ENCODE measurements at places on chromosomes 2 and 18. TPM values are rescaled to one million over a fixed set of nuclear protein-coding genes. Genes with fewer than 3 reads are reported as not detected.

DNA sequence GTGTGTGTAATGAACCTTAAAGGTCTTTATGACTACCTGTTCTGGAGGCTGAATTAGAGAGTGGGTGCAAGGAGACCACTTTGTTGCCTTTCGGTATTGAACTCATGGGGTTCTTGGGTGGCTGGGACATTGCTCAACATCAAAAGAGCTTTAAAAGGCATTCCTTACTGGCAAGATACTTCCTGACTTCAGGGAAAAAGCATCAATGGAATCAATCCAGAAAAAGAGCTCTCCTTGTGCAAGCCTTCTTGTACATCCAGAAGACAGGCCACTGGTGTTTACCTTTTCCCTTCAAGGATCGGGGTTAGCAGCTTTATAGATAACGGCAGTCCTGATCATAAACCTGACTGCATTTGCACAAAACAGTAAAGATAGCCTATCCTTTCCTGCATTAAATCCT lies 9.5 kb downstream of the PNO1 start:
- no peaks in the 10 kb centered on the region for H3K27me3 ChIP-seq
- no peak overlapping the region for H3K27ac ChIP-seq
- DNase-seq = no peak
- no peak overlapping the region for H3K4me3 ChIP-seq
- H3K36me3 ChIP-seq = peaks cover 18% of the 10 kb centered on the region

TNS1 gene
- 1.1 TPM for total RNA-seq

DSEL gene
- 0.24 TPM for total RNA-seq

GRCh38 chr18:76678248-76678647 lies 144.1 kb upstream of the ZNF236 start:
- no peaks in the 10 kb centered on the region for H3K27me3 ChIP-seq
- no peak for DNase-seq
- H3K4me3 ChIP-seq = no peak overlapping the region
- H3K27ac ChIP-seq = no peak overlapping the region
- no peaks in the 10 kb centered on the region for H3K4me1 ChIP-seq

QPCT gene
- total RNA-seq = 4.2 TPM

CBLN2 gene
- total RNA-seq = not detected

DNA sequence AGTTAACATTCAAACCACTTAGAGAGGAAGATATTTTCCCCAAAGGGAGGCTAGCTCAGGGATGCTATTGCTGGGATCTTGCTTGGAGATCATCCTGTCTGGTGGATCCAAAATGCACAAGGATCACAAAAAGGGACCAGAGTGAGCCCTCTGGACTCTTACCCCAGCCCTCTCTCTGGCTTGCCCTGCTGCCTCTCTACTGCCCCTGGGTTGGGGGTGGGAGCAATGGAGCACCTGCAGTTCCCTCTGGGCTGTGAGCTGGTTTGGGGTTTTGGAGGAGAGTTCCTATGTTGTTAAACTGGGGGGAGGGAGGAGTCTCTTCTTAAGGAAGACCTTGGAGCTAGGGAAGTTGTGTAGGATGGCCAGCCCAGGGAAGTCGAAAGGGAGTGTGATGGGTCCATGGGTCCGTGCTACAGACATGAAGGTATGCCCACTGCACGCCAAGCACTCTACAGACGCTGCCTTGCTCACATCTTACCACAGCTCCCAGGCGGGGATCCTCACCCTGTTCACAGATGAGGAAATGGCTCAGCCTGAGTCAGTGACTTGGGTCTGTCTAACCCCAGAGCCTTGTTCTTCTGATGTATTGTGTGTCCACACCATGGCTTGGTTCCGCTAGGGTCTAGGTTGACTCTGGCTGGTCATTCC lies 3.8 kb downstream of the LBH start:
- DNase-seq = peak; percentile 76
- H3K27me3 ChIP-seq = no peaks in the 10 kb centered on the region
- peaks cover 72% of the 10 kb centered on the region for H3K4me1 ChIP-seq
- peaks cover 36% of the 10 kb centered on the region for H3K36me3 ChIP-seq
- peak overlapping the region; percentile 88 for H3K4me3 ChIP-seq

DNA sequence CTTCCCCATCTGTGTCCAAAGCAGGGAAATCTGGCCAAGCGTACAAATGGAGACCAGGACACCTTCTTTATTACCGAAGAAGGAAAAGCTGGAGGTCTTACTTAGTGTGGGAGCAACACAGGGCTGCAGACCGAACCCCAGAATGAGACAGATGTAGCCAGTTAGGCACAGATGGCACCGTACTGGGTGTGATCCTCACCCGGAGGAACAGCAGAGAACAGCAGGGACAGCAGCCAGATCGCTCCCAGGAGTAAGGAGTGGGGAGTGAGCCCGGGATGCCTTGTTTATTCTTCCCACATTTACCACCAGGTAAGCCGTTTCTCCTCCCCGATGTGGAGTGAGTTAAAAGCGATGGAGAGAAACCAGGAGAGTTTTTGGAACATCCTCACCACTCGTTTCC lies 150.7 kb upstream of the SPRED2 start:
- H3K36me3 ChIP-seq = no peaks in the 10 kb centered on the region
- no peaks in the 10 kb centered on the region for H3K4me1 ChIP-seq
- H3K27ac ChIP-seq = no peak overlapping the region
- H3K4me3 ChIP-seq = no peak overlapping the region

- H3K36me3 ChIP-seq = no peaks in the 10 kb centered on the region
- no peaks in the 10 kb centered on the region for H3K4me1 ChIP-seq
- H3K4me3 ChIP-seq = no peak overlapping the region
- no peaks in the 10 kb centered on the region for H3K27me3 ChIP-seq
- no peak for DNase-seq
Measured at GRCh38 chr2:104766683-104767082, 87.2 kb upstream of the POU3F3 start.

DNAH7 gene
- not detected for total RNA-seq

GRCh38 chr2:175010848-175011254 lies 5.7 kb upstream of the CHN1 start:
- peaks cover 12% of the 10 kb centered on the region for H3K27me3 ChIP-seq
- no peak overlapping the region for H3K27ac ChIP-seq
- no peaks in the 10 kb centered on the region for H3K4me1 ChIP-seq
- no peak overlapping the region for H3K4me3 ChIP-seq
- H3K36me3 ChIP-seq = no peaks in the 10 kb centered on the region

- DNase-seq = no peak
- H3K4me1 ChIP-seq = peaks cover 11% of the 10 kb centered on the region
- H3K27ac ChIP-seq = no peak overlapping the region
- peaks cover 57% of the 10 kb centered on the region for H3K27me3 ChIP-seq
- no peaks in the 10 kb centered on the region for H3K36me3 ChIP-seq
- no peak overlapping the region for H3K4me3 ChIP-seq
Measured at GRCh38 chr2:20669562-20670314, 2.8 kb downstream of the GDF7 start.

TSPYL6 gene
- total RNA-seq = not detected

ICOS gene
- 84.5 TPM for total RNA-seq

GRCh38 chr2:36964496-36965058 lies 1.8 kb downstream of the STRN start:
- H3K27me3 ChIP-seq = no peaks in the 10 kb centered on the region
- no peak overlapping the region for H3K27ac ChIP-seq
- no peaks in the 10 kb centered on the region for H3K36me3 ChIP-seq
- no peak for DNase-seq

DNA sequence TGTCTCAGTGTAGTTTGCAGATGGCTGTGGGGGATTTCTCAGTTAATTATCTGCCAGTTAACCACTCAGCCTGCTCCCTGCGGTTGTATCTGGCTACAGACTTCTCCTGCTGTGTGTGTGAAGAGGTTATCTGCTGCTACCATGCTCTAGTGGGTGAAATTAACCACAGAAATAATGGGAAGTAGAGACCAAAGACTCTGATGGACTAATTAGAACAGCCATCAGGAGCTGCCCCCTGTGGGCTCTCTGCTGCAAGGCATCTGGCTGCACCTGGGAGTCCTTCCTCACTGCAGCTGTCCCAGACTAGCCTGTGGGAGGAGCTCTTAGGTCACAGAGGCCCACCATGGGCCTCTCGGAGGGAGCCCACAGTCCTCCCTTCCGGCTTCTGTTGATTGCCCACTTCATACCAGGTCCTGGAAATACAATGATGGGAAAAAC lies 66.6 kb downstream of the CTIF start:
- H3K27ac ChIP-seq = no peak overlapping the region
- no peaks in the 10 kb centered on the region for H3K4me1 ChIP-seq

DNA sequence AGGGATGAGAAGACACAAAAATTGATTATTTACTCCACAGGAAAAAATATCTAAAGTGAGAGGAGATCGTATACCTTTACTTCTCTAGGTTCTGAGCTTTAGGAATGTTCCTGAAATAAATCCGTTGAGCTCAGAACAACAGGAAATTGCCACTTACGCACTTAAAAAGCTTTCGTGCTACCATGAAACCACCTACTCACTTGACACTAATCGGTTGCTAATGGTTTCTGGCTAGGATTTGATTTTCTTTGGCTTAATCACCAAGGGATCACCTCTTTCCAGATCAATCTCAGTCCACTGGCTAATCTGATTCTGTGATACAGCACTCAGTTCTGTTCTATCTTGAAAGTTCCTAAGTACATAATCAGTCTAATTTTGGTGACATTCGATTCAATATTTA lies 419.6 kb downstream of the DLGAP1 start:
- no peaks in the 10 kb centered on the region for H3K4me1 ChIP-seq
- H3K4me3 ChIP-seq = no peak overlapping the region
- no peak for DNase-seq
- H3K27me3 ChIP-seq = no peaks in the 10 kb centered on the region
- H3K27ac ChIP-seq = no peak overlapping the region

MTHFD2 gene
- total RNA-seq = 379 TPM

GRCh38 chr18:58669731-58670378 lies 1.4 kb upstream of the MALT1 start:
- no peak overlapping the region for H3K4me3 ChIP-seq
- DNase-seq = no peak
- H3K27me3 ChIP-seq = no peaks in the 10 kb centered on the region

DNA sequence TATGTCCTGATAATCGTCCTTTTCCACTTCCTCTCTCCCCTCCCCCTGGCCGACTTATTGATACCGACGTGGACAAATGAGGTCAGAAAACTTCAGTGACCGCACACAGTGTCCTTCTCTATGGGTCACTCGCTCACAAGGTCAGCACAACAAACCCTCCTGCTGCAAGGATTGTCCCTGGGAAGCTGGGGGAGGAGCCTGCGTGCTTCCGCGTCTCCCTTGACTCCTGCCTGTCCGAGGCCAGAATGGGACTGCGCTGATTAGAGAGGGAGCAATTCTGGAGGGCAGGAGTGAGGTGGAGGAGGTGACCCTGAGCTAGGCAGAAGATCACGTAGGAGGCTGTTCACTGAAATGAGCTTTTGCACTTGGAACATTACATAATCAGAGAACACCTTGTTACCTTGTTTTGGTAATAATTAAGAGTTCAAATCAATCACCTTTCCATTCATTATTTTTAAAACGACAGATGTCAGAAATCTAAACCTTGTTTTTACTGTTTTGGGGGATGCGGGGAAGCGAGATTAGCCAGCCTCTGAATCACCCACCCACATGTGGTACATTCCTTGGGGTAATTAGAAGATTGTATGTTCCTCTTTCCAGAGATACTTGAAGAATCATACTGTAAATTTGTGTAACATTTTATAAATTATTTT lies 70.6 kb downstream of the CTAGE1 start:
- H3K27me3 ChIP-seq = no peaks in the 10 kb centered on the region
- peak overlapping the region; percentile 71 for H3K27ac ChIP-seq
- no peaks in the 10 kb centered on the region for H3K36me3 ChIP-seq
- peak overlapping the region; percentile 28 for H3K4me3 ChIP-seq

DNA sequence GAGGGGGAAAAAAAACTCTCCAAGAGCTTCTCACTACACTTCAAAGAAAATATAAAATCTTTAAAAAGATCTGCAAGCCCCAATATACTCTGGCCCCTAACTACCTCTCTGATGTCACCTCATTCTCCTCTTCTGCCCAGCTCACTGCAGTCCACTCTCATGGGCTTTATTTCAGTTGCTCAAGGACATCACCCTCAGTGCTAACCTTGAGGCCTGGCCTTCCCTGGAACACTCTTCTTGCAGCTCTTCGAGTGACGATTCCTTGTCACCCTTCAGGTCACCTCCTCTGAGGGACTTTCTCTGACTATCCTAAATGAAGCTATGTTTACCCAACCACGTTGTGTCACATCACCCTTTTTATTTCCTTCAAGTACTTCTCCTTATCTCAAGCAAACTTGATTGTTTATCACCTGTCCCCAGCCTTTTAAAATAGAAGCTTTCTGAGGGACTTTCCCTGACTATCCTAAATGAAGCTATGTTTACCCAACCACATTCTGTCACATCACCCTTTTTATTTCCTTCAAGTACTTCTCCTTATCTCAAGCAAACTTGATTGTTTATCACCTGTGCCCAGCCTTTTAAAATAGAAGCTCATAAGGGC lies 10.4 kb downstream of the RTTN start:
- peaks cover 29% of the 10 kb centered on the region for H3K36me3 ChIP-seq
- H3K4me3 ChIP-seq = no peak overlapping the region
- no peak overlapping the region for H3K27ac ChIP-seq

- DNase-seq = no peak
- peak overlapping the region; percentile 99 for H3K27ac ChIP-seq
- H3K4me1 ChIP-seq = peaks cover 56% of the 10 kb centered on the region
- no peaks in the 10 kb centered on the region for H3K27me3 ChIP-seq
Measured at GRCh38 chr2:226839161-226839560, 3.3 kb downstream of the RHBDD1 start.

DNA sequence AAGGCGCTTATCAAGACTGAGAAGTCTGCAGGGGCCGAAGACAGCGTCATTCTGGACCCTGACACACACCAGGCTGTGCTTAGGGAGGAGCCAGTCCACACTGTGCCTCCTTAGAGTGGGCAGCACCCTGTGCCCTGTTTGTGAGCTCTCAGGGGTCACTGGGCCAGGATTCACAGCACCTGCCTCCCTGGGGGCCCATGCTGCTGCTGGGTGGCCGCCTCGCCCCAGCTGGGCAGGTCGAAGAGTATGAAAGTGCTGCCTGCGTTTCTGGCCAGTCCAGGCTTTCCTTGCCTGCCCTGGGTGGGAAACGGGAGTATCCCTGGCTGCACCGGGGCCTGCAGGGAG lies 15.4 kb upstream of the GPR55 start:
- H3K36me3 ChIP-seq = no peaks in the 10 kb centered on the region
- no peak overlapping the region for H3K4me3 ChIP-seq
- H3K27ac ChIP-seq = no peak overlapping the region
- H3K4me1 ChIP-seq = no peaks in the 10 kb centered on the region
- H3K27me3 ChIP-seq = no peaks in the 10 kb centered on the region
- DNase-seq = no peak

PFN4 gene
- 0.35 TPM for total RNA-seq

- H3K4me3 ChIP-seq = no peak overlapping the region
- no peaks in the 10 kb centered on the region for H3K27me3 ChIP-seq
- H3K36me3 ChIP-seq = no peaks in the 10 kb centered on the region
- H3K27ac ChIP-seq = no peak overlapping the region
- DNase-seq = no peak
Measured at GRCh38 chr2:226526716-226527115, 272.9 kb downstream of the IRS1 start.

- no peaks in the 10 kb centered on the region for H3K27me3 ChIP-seq
- H3K36me3 ChIP-seq = no peaks in the 10 kb centered on the region
- H3K4me1 ChIP-seq = no peaks in the 10 kb centered on the region
- H3K4me3 ChIP-seq = no peak overlapping the region
Measured at GRCh38 chr2:138071720-138072719, 107.7 kb downstream of the HNMT start.
